ENCODE measurements at places on chromosomes 12 and 14.

DNA sequence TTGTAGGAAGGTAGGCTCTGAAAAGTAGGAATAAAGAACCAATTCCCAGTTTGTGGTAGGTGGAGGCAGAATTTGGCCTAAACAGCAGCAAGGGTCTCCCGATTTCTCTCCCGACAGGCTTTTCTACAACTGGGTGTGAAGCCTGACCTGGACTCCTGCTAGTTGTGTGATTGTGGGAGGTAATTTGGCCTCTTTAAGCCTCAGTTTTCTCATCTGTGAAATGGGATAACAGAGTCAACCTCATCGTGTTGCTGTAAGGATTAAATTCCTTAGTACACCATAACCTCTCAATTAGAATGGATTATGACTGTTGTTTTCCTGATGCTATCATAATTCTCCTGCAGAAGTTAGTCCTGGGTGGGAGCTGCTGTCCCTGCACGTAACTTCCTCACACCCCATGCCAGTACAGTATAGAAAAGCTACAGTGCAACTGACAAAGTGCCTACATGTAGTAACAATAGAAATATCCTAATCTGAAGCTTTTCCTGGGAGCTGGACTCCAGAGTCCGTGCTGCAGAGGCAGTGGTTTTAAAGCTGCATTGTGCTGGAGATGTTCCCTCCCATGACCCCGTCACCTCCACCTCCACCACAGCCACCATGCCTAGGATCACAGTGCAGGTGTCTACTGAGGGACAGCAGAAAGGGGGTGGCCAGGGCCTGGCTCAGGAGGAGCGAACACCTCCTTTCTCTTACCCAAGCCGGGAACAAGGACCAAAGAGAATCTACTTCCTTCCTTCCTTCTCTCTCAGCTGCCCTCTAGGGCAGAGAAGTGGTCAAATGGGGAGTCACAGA lies 76.5 kb downstream of the FBXL14 start:
- no peak for DNase-seq

DNA sequence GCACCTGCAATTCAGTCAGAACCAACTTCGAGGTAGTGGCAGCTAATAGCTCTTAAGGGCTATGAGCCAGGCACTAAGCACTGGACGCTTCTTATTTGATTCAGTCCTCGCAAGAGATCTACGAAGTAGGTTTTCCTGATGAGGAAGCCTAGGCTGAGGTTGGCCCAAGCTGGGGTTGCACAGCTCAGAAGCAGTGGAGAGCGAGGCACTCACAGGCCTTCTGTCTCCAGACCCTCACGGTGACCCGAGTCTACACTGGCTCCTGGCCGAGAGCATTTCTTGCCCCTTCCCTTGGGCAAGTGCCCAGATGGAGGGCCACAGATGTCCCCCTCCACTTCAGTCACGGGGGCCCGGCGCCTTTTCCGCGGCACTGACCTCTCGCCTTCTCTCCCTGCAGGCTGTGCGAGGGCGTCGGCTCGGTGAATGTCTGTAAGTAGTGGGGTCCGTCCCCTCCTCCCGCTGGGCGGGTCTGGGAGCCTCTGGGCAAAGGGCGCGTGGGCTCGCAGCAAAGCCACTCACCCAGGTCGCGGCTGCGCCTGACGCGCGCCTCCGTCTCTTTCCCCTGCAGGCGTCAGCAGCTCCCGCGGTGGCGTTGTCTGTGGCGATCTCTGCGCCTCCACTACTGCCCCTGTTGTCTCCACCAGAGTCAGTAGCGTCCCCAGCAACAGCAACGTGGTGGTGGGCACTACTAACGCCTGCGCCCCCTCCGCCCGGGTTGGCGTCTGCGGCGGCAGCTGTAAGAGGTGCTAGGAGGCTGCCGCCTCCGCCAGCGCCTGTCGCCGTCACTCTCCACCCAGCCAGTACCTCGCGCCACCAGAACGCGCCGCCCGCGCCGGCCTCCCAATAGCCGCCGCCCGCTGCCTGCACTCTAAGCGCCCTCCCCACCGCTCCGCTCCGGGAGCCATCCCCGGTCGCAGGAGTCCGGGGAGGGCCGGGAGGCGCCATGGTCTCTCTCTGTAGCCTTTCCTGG lies 13.1 kb downstream of the KRT83 start:
- DNase-seq, result no peak

GRCh38 chr12:51390891-51391282 lies 319 bp downstream of the GALNT6 start:
- no peak for DNase-seq

- DNase-seq, result no peak
Measured at GRCh38 chr14:67423424-67423823, 11.5 kb upstream of the PLEK2 start.

GRCh38 chr12:2613326-2614073 lies 181.3 kb upstream of the FKBP4 start:
- no peak for DNase-seq

DNA sequence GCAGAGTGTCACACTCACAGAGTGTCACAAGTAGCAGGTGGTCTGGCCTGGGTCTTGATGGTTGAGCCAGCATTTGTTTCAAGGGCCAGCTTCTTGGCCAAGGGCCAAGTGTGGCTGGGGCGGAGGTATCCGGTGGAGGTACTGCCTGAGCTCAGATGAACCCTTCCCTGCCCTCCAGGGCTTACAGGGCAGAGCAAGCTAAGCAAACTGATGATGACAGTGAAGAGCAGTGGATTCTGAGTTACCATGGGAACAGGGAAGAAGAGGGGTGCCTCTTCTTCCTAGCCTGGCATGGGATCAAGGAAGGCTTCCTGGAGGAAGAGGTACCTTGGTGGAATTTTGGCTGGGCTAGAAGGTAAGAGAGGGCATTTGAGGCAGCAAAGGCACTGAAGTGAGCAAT lies 35.7 kb downstream of the MVK start:
- DNase-seq, result no peak

DNA sequence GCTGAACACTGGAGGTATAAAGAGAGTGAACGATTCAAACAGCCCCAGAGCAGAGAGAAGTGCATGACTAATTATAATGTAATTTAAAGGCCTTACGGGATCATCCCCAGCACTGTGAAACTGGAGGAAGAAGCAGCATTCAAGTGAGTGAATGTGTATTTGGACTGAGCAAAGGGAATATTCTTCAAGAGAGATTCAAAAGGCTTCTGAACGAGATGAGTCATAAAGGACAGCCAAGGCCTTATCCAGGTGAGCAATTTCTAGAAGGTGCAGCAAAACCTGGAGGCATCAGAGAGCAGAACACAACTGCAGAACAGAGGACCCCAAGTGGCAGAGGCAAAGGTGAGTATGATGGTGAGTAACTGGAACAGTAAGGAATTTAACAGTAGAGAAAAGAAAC lies 127.2 kb downstream of the BCAT1 start:
- no peak for DNase-seq

GRCh38 chr12:96249196-96250118 lies 55.3 kb downstream of the ELK3 start:
- no peak for DNase-seq

DNA sequence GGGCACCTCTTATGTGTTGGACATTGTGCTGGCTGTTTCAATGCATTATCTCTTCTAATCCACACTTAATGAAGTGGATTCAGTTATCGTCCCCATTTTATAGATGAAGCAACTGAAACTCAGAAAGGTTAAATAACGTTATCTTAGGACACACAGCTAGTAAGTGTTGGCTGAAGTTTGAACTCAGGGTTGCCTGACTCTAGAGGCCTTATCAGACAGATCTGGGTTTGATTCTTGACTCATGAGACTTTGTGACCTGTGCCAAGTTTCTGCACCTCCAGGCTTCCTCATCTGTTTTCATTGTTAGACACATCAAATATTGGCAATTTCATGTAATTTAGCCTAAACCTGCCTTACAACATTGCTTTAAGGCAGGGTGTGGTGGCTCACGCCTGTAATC lies 18.2 kb upstream of the IRF2BPL start:
- DNase-seq, result no peak

DNA sequence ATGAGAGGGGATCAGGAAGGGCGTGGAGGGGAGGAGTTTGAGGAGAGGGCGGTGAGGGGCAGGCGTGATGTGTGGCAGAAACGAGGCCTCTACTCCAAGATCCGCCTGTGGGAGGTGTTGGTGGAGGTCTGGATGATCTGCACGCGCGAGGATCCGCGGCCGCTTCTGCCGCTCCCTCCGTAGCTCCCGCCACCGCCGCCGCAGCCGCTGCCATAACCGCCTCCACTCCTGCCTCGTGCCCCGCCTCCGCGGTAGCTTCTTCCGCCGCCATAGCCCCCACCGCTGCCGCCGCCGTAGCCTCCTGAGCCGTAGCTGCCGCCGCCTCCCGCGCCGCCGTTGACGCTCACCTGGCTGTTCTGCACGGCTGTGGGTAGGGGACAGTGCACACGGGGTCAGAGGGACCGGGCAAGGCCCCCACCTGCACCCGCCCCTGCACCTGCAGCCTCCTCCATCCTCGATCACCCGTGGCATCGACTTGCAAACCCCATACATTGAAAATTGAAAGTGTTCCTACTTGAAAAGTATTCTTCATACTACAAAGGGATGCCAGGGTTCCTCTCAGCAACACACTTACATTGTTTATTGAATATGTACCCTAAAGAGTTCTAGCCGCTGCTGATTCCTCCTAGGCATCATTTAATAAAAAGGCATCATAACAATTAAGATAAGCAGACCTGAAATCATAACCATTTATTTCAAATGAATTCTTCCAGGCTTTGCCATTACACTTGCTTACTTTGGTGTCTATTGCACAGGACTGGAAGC lies 11.1 kb upstream of the KRT1 start:
- DNase-seq, result peak; percentile 17

DNA sequence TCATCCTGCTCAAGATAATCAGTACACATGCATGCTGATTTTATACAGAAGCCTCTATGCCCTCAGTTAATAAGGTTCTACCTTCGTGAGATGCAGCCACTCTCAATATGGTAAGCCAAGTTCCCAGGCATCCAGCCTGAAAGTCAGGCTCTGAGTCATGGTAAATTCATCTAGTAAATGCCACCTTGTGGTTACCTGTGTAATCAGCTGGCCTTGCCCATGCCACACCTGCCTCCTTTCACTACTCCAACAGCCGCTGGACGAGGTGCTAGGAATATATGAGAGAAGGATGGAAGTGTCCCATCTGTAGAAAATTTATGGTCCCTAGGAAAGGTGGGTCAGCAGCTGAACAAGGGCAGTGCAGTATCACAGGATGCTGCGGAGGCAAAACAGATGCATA lies 207.3 kb downstream of the SSPN start:
- no peak for DNase-seq

GRCh38 chr12:1448336-1448735 lies 146.0 kb downstream of the FBXL14 start:
- no peak for DNase-seq

- DNase-seq, result no peak
Measured at GRCh38 chr12:131867891-131868675, 26.3 kb upstream of the ULK1 start.

DNA sequence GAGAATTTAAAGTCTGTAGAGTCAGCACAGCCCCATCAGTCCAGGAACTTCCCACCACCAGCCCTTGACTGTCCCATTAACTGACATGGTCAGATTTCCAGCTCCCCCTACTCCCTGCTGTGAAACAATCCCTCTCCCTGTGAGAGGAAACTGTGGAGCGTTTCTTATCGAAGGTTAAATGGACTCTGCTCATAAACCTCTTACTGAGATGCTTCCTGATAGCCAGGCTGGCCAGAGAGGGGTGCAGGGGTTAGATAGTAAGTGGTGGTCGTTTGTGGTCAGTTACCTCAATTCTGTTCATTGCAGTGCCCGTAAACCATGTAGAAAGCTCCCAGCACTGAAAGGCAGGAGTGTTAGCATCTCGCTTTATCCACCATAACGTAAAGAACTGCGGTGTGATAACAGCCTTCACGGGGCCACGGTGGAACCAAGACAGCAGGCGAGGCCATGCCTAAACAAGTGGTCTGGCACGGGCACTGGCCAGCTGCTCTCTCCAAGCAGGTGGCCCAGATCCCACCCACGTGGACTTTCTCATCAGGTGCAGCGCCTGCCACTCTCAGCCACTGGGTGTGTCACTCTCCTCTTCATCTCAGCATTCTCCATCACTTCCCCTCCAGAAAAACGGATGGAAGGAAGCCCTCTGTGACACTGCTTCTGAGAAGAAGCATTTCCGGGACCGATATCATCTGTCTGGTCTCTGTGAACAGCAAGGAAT lies 102.2 kb downstream of the FBXL14 start:
- no peak for DNase-seq

GRCh38 chr14:102591372-102591943 lies 991 bp upstream of the RCOR1 start:
- DNase-seq, result peak; percentile 17

GRCh38 chr12:57087010-57087690 lies 1.8 kb upstream of the NAB2 start:
- peak; percentile 93 for DNase-seq

- DNase-seq, result no peak
Measured at GRCh38 chr12:94267921-94268471, 119.6 kb downstream of the PLXNC1 start.

GRCh38 chr14:90427848-90428426 lies 31.1 kb downstream of the CALM1 start:
- DNase-seq, result no peak

GRCh38 chr12:63353559-63353958 lies 202.6 kb upstream of the AVPR1A start:
- DNase-seq, result no peak

DNA sequence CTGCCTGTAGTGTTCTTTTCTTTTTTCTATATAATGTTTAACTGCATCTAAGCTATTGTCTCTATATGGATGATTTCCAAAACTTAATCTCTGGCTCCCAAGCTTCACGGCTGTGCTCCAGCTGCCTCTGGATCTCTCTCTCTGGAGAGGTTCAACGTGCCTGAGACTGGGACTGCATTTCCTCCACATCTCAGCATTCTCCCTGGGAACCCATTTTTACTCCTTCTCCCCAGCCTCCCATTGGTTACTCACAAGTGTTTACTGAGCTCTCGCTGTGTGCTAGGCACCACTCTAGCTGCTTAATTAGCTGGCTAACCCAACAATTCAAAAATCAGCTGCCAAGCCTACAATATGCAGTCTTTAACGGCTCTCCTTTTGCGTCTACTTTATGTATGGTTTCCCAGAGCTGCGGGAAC lies 34.7 kb downstream of the FBXL14 start:
- no peak for DNase-seq

DNA sequence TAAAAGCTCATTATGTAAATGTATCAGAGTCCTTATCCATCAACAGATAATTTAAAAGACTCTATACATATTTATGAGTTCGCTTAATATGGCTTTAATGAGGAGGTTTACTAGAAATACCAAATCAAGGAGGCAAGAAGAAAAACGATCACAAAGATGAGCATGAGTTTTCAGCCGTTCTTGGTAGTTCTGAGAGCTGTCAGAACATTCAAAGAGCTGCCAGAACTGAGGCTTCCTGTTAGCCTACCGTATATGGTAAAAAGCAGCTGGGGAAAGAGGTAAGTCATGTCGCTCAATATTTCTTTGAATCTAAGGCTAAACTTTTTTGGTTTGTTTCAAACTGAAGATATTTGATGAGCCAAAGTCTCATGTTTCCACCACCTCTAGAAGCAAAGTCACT lies 115.3 kb upstream of the PLXNC1 start:
- no peak for DNase-seq

DNA sequence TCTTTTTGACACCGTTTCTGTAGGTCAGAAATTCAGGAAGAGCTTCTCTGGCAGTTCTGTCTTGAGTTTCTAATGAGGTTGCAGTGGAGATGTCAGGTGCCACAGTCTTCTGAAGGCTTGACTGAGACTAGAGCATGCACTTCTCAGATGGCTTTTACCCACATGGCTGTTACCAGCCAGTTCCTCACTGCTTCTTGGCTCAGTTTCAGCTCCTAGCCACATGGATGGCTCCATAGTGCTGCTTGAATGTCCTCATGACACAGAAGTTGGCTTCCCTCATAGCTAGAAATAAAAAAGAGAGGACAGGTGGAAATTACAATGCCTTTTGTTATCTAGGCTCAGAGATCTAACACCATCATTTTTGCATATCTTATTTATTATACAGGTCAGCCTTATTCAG lies 38.1 kb upstream of the SLC2A13 start:
- DNase-seq, result no peak

- DNase-seq, result no peak
Measured at GRCh38 chr12:100858656-100859055, 64.1 kb downstream of the ANO4 start.
